ENCODE measurements at places on chromosomes 16 and 17. TPM values are rescaled to one million over a fixed set of nuclear protein-coding genes. Genes with fewer than 3 reads are reported as not detected.

- no peak for DNase-seq
Measured at GRCh38 chr16:55333684-55334083, 9.7 kb downstream of the IRX6 start.

- DNase-seq = peak; percentile 65
Measured at GRCh38 chr17:41307647-41308046, 1.5 kb downstream of the KRTAP16-1 start.

GRCh38 chr16:73308771-73309170 is 260.8 kb upstream of the ZFHX3 start:
- no peak for DNase-seq

GRCh38 chr16:1723450-1724147 is 17.6 kb downstream of the MAPK8IP3 start:
- no peak for DNase-seq

- DNase-seq = no peak
Measured at GRCh38 chr17:4605826-4606225, 21.5 kb downstream of the SMTNL2 start.

- DNase-seq = no peak
Measured at GRCh38 chr17:27807567-27808470, 7.5 kb upstream of the NOS2 start.

DNA sequence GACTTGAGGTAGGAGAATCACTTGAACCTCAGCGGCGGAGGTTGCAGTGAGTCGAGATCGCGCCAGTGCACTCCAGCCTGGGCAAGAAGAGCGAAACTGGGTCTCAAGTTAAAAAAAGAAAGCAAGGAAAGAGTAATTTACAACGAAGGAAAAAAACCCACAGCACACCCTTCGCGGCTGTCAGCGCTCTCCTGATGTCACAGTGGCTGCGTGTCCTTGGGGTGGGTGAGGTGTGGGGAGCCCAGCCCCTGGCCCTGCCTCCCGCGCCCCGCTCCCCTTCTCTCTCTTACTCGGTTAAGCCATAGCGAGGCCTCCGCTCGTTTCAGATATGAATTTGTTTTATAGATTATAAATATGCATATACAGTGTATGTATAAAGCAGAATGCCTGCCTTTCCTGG is 740 bp upstream of the JPT2 start:
- DNase-seq = no peak

The PITPNM3 gene
- total RNA-seq = 15.6 TPM

The C17orf113 gene
- total RNA-seq = 0.72 TPM

The SYCE1L gene
- 6.2 TPM for total RNA-seq
